Calu3 (cell line): ENCODE measurements at places on chromosomes 1 and 21.

GRCh38 chr1:10980094-10980577 is 32.3 kb upstream of the TARDBP start:
- peak; percentile 82 for DNase-seq

DNA sequence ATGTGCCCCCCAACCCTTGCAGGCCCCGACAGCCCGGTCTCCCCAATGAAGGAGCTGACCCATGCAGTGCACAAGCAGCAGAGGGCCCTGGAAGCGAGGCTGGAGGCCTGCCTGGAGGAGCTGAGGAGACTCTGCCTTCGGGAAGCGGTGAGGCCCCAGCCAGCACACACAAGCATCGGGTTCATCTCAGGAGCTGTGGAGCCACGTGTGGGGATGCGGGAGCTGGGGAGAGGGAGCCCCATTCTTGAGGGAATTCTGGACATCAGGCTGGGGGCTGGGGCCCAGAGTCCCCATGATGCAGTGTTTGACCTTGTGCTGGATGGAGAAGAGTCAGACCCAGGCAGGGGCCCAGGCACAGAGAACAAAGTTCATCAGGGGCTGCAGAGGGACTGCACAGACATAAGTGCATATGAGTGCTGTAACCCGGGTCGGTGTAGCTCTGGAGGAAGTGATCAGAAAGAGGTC is 4.8 kb downstream of the INAVA start:
- DNase-seq, result no peak

GRCh38 chr1:84571150-84571535 is 3.1 kb downstream of the CTBS start:
- DNase-seq, result no peak

- DNase-seq, result no peak
Observed at GRCh38 chr1:39412892-39413291, 78.5 kb upstream of the BMP8A start.

- no peak for DNase-seq
Observed at GRCh38 chr1:87182611-87183010, 146.1 kb upstream of the LMO4 start.

DNA sequence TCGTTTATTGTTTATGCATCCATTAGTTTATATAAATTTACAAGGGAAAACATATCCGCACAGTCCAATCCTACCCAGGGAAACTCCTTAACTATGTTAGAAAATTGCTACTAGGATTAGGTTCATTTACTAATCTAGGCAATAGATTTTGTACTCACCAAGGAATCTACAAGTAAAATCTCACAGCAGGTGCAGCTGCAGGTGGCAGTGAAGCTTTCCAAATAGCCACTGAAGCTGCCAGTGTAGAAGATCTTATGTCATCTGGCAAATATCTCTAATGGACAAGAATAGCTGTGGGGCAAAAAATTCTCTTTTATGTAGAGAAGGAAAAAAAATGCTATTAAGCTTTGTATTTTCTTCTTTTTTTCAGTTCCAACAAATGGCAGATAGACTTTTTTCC is 963.4 kb upstream of the ADGRL4 start:
- DNase-seq, result no peak
